Naive thymus-derived CD4-positive, alpha-beta T cell (primary cell): ENCODE measurements at places on chromosomes 7 and 10.

DNA sequence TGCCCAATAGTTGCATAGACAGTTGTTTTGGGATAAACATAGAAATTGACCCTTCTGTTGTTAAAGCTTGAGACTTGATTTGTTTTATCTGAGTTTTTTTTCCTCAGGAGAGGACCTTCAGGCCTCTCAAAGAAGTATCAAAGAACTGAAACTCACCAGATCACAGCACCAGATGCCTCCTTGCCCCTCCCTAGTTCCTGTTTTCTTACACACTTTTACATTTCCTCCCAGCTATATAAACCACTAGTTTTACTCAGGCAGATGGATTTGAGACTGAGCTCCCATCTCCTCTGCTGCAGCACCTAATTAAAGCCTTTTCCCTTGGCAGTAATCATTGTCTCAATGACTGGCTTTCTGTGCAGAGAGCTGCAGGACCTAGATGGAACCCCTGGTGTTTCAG is 150.6 kb upstream of the NRG3 start:
- no peak for DNase-seq

- no peak for DNase-seq
Measured at GRCh38 chr10:1475098-1475591, 262.2 kb downstream of the ADARB2 start.

- DNase-seq, result no peak
Measured at GRCh38 chr10:124708246-124708779, 35.9 kb downstream of the FAM53B start.

DNA sequence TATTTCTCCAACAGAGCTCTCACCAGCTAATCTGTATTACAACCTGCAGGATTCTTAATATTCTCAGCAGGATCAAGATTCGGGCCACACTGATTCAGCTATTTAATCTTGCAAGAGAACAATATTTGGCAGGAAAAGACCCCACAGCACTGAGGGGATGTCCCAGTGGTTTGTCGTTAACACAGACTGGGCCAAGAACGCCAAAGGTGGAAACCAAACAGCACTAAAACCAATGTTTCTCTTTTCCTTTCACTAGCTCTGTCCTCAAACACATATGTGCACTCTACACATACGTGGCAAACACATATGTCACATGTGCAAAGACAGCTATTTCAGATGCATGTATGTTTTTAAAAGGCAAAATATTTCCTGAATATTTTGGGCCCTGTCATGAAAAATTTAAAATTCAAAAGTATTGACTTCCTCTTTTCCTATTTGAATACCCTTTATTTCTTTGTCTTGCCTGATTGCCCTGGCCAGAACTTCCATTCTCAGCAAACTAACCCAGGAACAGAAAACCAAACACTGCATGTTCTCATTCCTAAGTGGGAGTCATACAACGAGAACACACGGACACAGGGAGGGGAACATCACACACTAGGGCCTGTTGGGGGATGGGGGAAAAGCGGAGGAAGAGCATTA is 51.7 kb upstream of the NEBL start:
- no peak for DNase-seq

DNA sequence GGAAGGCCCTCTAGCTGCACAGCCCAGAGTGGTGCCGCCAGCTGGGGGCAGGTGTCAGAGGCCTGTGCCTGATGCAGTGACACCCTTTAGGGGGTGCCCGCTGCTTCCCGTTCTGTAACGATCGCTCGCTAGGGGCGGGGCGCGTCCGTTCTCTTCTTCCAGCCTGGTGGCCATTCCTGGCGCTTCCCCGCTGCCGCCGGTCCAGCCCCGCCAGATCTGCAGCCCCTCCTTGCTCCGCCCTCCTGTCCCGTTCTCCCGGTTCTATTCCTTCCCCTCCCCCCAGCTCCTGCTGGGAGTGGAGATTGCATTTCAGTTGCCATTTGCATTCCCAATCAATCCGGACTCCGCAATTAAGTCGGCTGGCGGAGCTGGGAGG is 39.2 kb downstream of the AGAP3 start:
- no peak for DNase-seq

GRCh38 chr7:28685644-28686417 is 272.3 kb downstream of the TRIL start:
- DNase-seq, result no peak

DNA sequence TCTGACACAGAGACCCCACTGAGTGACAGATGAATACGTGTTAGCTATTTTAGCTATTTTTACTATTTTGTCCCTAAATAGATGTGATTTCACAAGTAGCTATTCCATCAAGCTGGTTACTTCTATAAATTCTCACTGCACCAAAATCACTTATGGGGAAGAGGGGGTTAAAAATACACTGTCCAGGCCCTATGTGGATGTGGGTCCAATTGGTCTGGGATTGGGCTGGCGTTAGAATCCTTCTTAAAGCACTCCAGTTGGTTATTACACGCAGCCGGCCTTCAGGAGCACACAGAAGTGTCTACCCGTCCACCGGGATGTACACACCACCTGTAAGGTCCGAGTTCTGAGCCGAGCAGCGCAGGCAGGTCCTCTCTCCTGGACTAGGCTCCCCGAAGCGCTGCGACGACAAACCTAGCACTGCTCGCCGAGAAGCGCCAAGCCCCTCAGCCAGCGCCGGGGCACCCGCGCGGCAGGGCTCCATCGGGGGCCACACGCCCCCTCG is 222.3 kb upstream of the MKLN1 start:
- no peak for DNase-seq

- DNase-seq, result no peak
Measured at GRCh38 chr7:20276705-20277472, 53.8 kb upstream of the ITGB8 start.

DNA sequence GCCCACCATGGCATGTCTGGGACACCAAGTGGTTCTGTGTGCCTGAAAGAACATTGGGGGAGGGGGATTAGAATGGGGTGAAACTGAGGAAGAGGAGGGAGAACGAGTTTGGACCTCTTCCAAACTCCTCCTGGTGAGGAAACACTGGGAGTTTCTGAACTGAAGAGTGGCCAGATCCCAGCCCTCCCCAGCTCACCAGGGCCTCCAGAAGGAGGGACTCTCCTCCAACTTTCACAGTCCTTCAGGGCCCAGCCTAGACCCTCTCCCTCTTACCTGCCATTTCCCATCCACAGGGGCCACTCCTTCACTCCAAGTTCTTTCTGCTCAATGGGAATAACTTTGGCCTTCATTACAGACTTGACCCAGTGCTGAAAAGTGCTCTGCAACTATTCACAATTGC is 132.0 kb upstream of the FOXK1 start:
- no peak for DNase-seq

GRCh38 chr10:6361869-6362268 is 159.1 kb downstream of the PFKFB3 start:
- DNase-seq, result no peak

- DNase-seq, result no peak
Measured at GRCh38 chr7:325051-325798, 35.3 kb downstream of the FOXL3 start.

GRCh38 chr7:155743177-155743576 is 69.1 kb downstream of the SHH start:
- no peak for DNase-seq

DNA sequence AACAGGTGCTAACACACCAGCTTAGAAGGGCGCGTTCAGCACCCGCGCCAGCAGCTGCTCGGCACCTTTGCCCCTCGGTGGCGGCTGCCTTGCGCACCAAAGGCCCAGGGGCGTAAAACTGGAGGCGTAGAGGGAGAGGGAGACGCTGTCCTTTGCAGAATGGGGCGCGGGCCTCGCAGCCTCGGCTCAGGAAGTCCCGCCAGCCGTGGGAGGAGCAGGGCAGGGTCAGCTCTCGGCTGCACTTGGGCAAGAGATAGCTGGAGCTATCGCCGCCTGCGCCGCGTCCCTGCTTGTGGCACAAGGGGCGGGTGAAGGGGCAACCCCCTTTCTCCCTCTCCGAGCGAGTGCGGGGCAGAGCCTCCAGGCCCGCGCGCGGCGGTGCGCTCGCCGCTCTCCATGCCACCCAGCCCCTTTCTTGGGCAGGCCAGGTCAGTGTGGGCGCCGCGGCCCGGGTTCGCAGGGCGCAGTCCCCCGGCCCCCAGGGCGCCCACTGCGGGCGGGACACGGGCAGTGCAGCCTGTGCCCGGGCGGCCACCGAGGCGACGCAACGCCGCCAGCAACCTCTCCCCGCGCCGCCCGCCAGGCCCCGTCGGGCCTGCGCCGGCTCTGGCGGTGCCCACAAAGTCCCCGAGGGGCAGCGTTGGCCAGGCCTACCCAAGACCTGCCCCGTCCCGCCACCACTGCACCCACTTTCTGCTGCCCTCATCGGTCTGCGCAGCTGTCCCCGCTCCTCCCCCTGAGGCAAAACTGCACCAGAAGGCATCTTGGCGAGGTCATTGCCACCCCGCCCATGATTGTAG is 4.1 kb downstream of the NEUROD6 start:
- DNase-seq, result no peak

- DNase-seq, result peak; percentile 50
Measured at GRCh38 chr10:6269953-6270867, 67.5 kb downstream of the PFKFB3 start.

- no peak for DNase-seq
Measured at GRCh38 chr10:24442234-24442633, 233.3 kb downstream of the KIAA1217 start.

DNA sequence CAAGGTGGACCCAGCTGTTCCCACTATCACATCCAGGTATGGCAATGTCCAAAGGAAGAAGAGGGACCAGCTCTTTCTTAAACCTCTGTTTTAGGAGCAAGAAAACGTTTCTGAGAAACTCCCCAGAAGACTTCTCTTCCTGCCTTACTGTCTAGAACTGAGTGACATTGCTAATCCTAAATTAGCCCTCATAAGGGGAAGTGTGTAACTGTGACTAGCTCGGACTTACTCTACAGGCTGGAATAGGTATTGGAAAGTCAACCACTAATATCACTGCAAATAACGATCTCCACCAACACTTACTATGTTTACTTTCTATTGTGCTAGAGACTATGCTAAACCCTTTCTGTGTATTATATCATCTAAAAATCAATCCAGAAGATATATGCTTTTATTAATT is 49.9 kb upstream of the RELN start:
- no peak for DNase-seq

GRCh38 chr7:156024201-156024600 is 211.9 kb upstream of the SHH start:
- no peak for DNase-seq

- peak; percentile 97 for DNase-seq
Measured at GRCh38 chr7:111561904-111562732, at the start of gene IMMP2L. IMMP2L (minus strand) TSS chr7:111562492.

DNA sequence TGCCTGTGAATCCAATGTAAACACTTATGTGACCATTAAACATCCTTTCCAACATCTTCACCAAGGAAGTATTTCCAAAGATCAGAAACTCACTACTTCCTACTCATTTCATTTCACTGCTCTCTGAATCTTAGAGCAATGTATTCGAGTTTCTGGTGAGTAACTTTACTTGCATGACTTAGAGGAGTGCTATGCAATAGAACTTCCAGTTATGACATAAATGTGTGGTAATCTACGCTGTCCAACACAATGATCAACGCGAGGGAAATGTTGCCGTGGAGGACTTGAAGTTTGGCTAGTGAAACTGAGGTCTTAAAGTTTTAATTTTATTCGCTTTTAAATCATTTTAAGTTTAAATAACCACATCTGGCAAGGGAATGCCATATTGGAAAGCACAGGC is 1326.3 kb downstream of the XPNPEP1 start:
- DNase-seq, result no peak

DNA sequence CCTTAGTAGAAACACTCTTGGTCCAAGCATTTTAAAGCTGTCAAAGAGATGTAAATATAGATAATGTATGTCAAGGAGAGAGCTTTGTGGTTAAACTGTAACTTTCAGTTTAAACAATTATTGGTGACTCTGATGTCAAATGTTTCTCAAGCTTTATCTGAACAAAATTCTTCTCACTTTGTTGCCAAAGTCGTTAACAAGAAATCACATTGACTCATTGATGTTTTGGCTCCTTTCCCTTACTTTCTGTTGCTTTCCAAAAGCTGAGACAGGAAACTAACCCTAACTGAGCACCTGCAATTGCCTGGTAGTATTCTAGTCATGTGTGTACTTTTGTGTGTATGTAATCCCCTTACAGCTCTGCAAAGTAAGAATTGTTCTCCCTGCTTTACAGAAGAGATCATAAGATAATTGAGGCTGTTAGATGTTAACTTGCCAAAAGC is 108.5 kb downstream of the CFTR start:
- no peak for DNase-seq

GRCh38 chr7:156090988-156091387 is 278.7 kb upstream of the SHH start:
- no peak for DNase-seq

DNA sequence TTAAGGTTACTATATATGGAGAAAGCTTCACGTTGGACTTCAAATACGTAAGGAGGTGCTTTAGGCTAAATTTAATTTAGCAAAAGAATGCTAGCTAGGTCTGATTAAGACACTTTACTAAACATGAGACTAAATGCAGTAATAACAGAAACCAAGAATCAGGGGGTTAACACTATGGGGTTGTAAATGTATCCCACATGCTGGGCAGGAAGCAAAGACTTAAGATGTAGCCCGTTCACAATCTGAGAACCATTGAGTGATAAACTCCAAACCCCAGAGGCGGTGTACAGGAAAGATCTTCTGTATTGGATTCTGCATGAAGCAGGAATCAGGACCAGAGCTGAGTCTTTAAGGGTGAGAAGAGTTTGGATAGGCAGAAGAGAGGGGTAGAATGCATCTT is 60.4 kb downstream of the FZD1 start:
- DNase-seq, result no peak

DNA sequence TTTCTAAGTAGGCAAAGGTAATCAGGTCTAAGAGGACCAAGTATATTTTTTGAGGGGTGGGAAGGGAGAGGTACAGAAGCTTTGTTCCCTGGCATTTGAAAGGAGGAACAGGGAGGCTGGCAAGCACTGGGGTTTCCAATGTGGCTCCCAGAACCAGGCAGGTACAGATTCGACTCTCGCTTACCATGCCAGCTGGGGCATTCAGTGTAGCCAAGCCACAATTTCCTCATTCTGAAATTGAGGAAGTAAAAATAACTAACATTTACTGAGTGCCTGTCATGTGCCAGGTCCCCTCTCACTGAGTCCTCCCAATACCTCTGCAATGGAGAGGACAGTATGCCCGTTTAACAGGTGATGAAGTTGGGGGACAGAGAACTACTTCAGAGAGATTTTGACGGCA is 45.9 kb upstream of the BET1 start:
- no peak for DNase-seq

DNA sequence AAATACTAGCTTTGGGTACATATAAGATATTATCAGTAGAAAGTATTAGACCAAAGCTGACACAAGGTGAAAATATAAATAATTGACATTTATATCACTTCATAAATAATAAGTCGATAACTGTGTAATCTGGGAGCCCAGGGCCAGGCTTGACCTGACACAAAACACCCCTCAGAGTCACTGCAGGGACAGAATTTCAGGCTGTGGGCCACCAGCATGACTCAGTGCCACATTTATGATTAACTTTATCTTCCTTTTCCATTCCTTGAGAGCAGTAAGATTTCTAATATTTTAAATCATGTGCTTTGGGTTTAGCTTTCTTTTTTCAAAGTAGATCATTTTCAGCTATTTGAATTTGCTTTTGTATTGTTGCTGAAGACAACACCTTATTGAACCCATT is 102.9 kb upstream of the NFE2L3 start:
- no peak for DNase-seq
